ENCODE measurements at places on chromosomes 3 and 15.

DNA sequence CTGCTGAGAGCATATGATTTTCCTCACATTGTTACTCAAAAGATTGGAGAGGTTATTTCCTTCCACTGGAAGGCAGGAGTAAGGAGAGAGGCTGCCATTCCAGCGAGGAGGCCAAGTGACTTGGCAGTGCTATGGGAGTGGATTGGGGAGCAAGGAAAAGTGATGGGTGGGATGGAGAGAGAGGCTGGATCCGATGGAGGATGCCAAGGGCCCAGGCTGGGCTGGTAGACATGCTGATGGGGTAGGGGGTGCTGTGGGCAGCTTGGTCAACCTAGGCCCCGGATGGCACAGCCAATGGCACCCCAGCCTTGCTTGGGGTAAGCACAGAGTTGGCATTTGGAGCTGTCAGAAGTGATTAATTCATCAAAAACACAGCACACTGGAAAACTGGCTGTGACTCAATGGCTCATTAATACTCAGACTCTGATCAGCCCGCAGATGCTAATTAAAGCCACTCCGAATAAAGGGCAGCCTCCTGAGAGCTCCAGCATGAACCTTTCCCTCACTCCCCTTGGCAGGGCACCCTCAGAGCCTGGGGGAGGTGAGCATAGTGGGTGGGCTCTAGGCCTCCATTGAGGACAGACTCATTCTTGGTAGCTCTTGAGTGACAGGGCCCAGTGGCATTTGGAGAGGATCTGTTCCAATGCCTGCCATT lies 22.1 kb upstream of the SLC6A1 start:
- DNase-seq: no peak

DNA sequence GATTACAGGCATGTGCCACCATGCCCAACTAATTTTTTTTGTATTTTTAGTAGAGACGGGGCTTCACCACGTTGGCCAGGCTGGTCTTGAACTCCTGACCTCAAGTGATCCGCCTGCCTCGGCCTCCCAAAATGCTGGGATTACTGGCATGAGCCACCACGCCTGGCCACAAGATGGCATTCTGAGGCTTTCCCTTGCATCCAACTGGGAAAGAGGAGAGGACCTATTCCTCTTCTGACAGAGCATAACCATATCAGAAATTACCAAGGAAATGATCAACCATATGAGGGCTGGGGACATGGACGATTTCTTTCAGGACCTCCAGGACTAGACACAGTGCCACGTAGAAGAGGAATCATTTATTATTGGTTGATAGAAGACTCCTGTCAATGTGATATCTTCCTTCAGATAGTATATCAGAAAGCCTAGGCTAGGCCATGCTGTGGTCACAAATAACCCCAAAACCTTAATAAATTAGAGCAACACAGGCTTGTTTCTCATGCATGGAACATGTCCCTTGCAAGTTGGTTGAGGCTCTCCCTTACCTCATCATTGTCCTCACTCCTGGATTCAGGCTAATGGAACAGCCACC lies 372.3 kb upstream of the IL12A start:
- DNase-seq: no peak

GRCh38 chr15:65207280-65207840 lies 3.9 kb downstream of the CILP start:
- DNase-seq: no peak

GRCh38 chr15:76199106-76200082 lies 111.9 kb downstream of the ETFA start:
- no peak for DNase-seq

- DNase-seq: no peak
Measured at GRCh38 chr3:49316696-49317457, 23.0 kb downstream of the USP4 start.

- DNase-seq: no peak
Measured at GRCh38 chr3:14001136-14001535, 121.3 kb upstream of the WNT7A start.

DNA sequence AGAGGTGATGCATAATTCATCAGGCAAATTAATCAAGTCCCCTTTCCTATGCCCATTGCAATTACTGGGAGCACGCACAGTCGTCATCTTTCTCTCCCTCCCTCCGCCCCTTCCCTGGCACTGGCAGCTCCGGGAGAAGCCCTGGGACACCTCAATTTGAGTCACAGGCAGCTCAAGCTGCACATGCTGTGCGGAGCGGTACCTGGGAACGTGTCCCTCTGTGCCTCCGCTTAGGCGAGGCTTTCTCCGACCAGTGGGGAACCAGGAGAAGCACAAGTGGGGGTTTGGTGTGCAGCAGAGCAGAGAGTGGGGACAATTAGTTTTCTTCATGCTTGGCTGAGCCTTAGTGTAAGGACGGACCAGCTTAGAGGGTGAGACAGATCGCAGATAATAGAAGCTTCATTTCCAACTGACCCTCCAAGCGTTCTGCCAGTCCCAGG lies 88.3 kb downstream of the SOX14 start:
- no peak for DNase-seq

- DNase-seq: no peak
Measured at GRCh38 chr3:194460566-194460965, 26.2 kb downstream of the ATP13A3 start.

DNA sequence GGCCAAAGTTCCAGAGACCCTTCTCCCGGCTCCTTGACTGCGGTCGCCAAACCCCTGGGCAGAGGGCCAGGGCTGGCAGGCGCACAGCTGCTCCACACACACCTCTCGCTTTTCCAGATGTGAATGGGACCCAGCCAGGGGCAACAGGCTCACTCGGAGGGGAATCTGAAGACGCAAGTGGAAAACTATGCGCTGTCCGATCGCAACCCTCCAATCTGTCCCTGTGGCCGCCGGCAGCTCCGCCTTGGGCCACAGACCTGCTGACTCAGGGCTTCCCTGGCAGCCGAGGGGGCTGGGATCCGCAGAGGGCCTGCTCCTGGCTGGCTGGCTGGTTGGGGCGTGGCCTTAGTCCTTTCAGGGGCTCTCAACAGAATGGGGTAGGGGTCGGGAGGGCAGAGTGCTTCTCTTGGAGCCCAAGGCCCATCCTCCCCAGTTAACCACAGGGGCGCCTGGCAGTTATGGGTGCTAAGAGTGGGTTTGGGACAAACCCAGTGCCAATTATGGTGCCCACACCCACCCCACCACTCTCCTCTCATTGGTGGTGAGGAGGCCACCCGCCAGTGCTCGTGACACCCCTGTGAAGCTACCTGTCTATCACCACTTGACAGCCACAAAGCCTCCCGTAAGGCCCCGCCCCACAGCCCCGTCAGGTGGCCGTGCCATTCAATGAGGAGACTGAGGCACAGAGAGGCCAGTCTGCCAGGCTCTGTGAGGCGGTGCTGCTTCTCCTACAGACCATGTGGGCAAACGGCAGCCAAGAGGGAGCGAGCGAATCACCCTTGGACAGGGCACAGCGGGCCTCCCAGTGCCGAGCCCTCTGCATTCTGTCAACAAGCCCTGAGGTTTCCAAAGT lies 53.8 kb downstream of the IQSEC1 start:
- DNase-seq: no peak

DNA sequence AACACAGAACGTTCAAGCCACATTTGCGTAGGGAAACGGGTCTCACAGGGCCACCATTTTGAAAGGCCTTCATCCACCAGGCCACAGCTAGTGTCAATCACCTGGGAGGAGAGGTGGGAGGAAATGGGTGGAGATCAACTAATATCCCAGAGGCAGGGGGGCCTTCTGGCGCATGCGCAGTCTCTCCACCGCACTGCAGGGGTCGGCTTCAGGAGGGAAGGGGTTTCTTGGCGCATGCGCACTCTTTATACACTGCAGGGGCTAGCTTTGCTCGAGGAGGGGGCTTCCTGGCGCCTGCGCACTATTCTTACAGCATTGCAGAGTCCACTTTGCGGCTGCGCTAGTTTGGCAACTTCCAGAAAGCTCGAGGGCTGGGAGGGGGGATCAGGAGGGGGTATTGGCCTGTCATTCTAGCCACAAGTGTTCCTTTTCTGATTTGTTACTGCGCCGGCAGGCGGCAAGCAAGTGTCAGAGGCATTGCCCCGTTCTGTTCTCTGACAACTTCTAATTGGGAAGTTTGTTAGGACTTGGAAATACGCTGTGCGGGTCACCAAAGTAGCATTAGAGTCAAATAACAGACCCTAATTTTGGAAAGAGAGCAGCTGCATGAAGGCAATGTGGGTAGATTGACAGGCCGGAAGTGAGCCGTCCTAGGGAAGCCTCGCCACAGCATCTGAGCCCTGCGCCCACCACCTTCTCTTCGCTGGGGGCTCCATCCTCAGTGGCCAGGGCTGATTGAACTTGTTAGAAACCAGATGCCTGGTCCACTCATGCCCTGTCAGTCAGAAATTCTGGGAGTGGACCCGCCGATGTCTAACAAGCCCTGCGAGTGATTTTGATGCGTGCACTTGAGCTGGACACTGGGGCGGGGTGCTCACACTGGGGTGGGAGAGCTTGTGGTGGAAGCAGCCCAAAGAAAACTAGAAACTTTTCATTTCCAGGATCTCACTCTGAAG lies 173.5 kb upstream of the NDN start:
- DNase-seq: no peak

GRCh38 chr3:31839144-31839917 lies 141.7 kb downstream of the OSBPL10 start:
- no peak for DNase-seq
